Ascending aorta (tissue), 2 donors: ENCODE measurements at places on chromosomes 4 and X. TPM values are rescaled to one million over a fixed set of nuclear protein-coding genes. Genes with fewer than 3 reads are reported as not detected.

DNA sequence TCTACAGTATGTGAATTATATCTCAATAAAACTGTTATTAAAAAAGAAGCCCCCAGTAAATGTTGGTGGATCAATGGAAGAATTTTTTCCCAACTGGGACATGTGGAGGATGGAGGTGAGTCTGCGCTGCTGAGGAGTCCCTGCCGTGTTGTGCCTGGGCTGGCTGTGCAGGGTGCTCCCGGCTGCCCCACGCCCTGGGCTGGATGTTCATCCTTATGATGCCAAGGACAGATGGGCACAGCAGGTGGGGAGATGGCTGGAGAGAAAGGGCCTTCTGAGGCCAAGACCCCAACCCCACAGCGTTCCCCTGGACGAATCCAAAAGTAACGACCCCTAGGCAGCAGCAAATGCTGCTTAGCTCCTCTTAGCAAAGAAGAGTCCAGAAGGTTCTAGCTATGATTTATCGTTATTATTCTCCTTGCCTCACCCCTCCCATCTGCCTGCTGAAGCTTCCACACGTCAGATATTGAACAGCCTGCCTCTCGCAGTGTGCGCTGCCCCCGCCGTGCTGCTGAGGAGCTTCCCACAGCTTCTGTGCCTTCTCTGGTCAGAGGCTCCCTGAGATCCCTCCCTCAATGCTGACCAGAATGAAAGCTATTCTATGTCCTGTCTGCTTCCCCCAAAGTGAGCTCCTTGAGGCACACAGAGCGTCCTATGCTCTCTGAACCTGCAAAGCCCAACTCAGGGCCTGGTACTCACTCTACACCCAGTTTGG is 26.5 kb downstream of the HMX1 start:
- H3K4me3 ChIP-seq: no peak overlapping the region
- H3K36me3 ChIP-seq: no peaks in the 10 kb centered on the region
- no peaks in the 10 kb centered on the region for H3K27me3 ChIP-seq
- no peak overlapping the region for H3K27ac ChIP-seq
- no peaks in the 10 kb centered on the region for H3K4me1 ChIP-seq

DNA sequence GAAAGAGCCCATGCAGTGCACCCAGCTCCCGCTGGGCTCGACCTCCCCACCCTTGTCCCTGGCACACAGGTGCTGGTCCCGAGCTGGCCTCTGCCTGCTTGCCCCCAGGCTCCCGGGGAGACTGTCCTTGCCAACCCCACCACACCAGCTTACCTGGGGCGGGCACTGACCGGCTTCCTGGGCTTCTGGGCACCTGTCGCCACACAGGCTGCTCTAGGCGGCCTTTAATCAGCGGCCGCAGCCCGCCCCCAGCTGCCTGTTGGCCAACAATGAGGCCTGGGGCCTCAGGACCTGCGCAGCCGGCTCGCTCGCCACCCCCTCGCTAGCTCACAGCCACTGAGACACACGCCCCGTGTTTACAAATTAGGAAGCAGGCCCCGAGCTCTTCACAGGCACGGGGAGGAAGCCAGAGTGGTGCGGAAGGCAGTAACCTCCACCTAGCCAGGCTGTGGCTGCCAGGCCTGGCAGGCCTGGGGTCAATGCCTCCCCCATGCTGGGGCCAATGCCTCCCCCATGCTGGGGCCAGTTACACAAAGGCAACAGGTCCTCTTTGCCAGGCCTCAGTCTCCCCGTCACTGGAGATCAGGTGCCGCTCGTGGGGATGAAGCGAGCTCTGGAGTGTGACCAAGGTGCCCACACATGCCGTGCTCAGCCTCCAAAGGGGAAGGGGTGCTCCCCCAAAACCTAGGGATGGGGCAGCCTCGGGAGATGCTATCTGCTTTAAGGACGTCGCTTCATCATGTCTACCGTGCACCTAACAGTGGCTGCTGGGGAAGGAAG is at the start of gene TREX2:
TREX2 (minus strand) TSS at position 201 of the 780 bp plus-strand sequence. CDS start 626 bp downstream, outside the sequence.
- DNase-seq: no peak
- no peaks in the 10 kb centered on the region for H3K27me3 ChIP-seq
- H3K27ac ChIP-seq: no peak within 1 kb of the TSS
- H3K36me3 ChIP-seq: peaks cover 5% of the 10 kb centered on the region
- no peaks in the 10 kb centered on the region for H3K4me1 ChIP-seq

GRCh38 chrX:154040307-154040756 is 20.6 kb upstream of the IRAK1 start:
- no peak overlapping the region for H3K4me3 ChIP-seq
- H3K27me3 ChIP-seq: no peaks in the 10 kb centered on the region
- no peaks in the 10 kb centered on the region for H3K4me1 ChIP-seq
- no peak overlapping the region for H3K27ac ChIP-seq
- no peaks in the 10 kb centered on the region for H3K36me3 ChIP-seq

DNA sequence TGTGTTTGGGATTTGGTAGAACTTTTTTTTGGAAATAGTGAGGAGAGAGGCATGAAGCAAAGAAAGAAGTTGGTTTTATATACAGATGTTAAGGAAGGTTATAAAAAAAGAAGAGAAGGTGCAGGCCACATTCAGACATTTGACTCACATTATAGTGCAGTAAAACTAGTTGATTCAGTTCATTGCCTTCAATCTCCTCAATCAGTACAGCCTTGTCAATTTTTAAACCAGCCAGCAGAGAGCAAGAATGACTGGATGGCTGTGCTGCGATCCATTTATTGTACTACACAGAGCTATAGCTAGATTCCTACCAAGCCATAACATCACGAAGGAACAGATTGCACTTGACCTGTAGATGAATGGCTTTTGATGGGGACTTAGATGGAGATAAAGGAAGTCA is 79.7 kb upstream of the LSM6 start:
- H3K27me3 ChIP-seq: no peaks in the 10 kb centered on the region
- H3K4me3 ChIP-seq: no peak overlapping the region
- H3K4me1 ChIP-seq: no peaks in the 10 kb centered on the region

- peaks cover 21% of the 10 kb centered on the region for H3K36me3 ChIP-seq
- no peaks in the 10 kb centered on the region for H3K4me1 ChIP-seq
Measured at GRCh38 chrX:154020536-154021115, 924 bp upstream of the IRAK1 start.

The MAGEA9B gene
- not detected for total RNA-seq

The XAGE1A gene
- not detected for total RNA-seq

The CSN1S1 gene
- total RNA-seq: not detected

The ZNF630 gene
- 3.3 TPM for total RNA-seq

The SPANXN4 gene
- total RNA-seq: not detected

The SLC9B1 gene
- total RNA-seq: not detected

The GPR143 gene
- total RNA-seq: not detected
